ENCODE measurements at places on chromosomes 7 and 10.

DNA sequence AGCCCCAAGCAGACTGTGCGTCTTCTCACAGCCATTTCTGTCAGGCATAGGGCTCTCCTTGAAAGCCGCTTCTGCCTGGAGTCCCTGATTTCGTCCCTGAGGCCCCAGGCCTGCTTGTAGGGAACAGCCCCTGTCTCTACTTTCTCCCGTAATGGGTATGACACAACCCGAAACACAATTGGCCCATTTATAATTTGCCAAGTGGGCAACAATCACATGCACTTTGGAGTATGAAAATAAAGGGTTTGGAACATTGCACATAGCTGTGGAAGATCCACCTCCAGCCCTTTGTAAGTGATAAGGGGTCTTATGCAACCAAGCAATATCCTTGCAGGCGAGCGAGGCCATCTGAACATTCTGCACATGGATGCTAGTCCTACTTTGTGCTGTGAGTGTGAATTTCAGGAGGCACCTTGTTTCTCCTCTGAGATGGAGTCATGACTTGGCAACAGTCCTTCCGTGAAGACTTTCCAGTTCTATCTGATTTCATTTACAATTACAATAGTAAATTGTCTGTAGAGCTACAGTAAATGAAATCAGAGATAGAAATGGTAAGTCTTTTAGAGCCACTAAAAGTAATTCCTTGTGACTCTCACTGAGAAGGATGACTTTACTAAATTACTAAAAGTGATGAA lies 141.5 kb downstream of the CUBN start:
- no peak for DNase-seq

DNA sequence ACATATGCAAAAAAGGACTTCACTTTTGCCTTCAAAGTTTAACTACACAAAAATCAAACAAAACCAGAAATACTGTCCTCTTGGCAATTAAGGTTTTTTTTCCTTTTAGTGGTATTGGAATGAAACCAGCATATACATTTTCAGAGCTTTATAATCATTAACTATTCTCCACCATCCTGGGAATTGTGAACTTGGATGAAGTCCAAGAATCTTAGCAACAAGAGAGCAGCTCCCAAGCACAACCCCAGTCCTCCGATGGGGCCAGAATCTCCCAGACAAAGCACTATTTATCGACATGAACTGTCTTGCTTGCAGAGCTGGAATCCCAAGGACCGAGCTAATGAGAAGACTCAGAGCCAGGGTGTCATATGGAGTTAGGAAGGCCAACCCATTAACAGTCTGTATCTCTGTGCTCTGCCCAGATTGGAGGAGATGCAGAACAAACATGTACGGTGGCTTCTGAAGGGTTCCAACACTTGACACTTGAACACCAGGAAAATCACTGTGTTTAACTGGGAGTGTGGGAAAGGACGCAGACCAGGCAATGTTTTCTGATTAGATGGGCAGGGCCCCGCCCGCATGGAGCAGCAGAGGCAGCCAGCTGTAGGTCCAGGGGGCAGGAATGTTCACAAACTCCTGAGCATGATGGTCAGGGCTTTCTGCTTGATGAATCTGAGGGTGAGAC lies 35.5 kb downstream of the PPP1R3C start:
- DNase-seq = no peak

DNA sequence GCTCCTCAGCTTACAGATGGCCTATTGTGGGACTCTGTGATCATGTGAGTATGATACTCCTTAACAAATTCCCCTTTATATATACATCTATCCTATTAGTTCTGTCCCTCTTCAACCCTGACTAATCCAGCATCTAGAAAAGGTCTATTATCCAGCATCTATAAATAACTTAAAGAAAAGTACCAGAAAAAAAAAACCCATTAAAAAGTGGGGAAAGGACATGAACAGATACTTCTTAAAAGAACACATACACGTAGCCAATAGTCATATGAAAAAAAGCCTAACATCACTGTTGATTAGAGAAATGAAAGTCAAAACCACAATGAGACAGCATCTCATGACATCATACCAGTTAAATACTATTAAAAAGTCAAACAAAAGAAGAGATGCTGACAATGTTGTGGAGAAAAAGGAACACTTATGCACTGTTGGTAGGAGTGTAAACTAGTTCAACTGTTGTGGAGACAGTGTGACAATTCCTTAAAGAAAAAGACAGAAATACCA lies 549.5 kb upstream of the GRM3 start:
- no peak for DNase-seq

GRCh38 chr7:33722383-33723101 lies 182.8 kb upstream of the BMPER start:
- no peak for DNase-seq

DNA sequence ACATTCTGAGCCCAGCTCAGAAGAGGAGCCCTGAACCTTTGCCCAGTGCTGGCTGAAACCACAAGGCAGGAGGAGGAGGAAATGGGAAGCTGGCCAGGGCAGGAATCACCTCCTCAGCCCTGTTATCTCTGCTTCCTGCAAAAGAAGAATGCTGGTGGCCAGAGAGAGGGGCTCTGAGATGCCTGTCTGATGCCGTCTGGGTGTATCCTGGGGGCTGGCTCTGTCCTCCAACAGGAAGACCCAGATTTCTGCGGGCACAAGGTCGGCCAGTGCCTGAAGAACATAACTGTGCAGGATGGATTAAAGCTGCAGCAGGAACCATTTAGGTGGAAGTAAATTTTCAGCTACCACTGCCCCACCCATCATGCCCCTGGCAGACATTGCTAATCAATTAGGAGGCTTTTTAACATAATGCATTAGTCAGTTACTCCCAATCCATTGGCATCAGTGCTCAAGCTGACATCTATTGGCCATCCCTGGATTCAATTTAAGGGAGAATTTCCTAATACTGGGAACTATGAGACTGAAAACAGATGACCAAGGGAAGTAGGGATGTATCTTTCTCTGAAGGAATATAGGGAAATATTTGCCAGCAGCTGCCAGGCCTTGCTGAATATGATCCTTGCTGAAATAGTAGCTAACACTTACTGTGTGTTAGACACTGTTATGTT lies 67.7 kb downstream of the COL13A1 start:
- no peak for DNase-seq

DNA sequence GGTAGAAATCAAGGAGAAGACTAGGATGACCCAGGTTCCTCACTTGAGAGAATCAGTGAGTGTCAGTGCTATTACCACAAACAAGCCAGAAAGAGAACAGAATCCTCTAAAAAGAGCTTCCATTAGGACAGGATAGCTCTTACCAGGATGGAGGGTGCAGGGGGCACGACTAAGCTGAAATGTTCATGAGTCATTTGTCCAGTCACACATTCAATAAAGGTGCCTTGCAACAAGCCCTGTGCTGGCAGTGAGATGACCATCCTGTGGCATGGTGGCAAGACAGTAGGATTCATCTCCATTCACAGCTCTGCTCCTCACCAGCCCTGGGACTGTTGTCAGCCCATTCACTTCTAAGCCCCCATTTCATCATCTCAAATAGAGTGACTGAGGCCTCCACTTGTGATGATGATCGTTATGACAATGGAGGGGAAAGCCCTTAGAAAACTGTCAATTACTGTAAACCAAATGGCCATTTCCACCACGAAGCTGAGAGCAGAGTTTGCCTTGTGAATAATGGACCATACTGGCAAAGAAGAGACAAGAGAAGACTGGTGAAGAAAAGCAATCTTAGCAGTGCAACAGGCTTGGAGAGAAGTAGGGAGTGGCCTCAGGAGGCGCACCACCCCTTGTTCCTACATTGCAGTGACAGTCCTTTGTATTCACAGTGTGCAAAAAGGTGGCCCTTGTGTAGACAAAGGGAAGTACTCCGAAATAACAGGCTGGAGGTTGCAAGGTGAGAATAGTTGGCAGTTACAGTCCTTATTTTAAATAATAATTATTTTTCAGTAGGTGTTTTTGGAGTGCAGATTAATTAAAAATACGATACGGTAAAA lies 9.0 kb upstream of the WIPF3 start:
- DNase-seq = no peak

- DNase-seq = no peak
Observed at GRCh38 chr7:17444151-17444550, 145.7 kb downstream of the AHR start.

GRCh38 chr7:81075150-81075549 lies 156.3 kb upstream of the SEMA3C start:
- no peak for DNase-seq

- DNase-seq = no peak
Observed at GRCh38 chr10:127878475-127879055, 14.2 kb downstream of the CLRN3 start.

GRCh38 chr7:81704595-81704994 lies 65.3 kb downstream of the HGF start:
- no peak for DNase-seq

DNA sequence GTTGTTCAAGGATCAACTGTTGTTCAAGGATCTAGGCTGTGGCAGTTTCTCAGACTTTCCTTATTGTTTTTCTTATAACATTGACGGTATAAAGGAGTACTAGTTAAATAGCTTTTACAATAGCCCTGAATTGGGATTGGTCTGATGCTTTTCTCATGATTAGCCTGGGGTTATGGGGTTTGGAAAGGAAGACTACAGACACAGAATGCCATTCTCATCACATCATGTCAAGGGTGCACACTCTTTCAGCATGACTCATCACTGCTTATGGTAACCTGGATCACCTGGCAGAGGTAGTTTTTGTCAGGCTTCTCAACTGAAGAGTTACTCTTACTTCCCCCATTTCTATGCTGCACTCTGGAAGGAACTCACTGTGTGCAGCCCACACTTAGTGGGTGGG lies 194.2 kb upstream of the NPSR1 start:
- peak; percentile 39 for DNase-seq

GRCh38 chr10:11125004-11125403 lies 107.3 kb downstream of the CELF2 start:
- no peak for DNase-seq

GRCh38 chr7:9600974-9601373 lies 1167.6 kb downstream of the NXPH1 start:
- peak; percentile 3 for DNase-seq

DNA sequence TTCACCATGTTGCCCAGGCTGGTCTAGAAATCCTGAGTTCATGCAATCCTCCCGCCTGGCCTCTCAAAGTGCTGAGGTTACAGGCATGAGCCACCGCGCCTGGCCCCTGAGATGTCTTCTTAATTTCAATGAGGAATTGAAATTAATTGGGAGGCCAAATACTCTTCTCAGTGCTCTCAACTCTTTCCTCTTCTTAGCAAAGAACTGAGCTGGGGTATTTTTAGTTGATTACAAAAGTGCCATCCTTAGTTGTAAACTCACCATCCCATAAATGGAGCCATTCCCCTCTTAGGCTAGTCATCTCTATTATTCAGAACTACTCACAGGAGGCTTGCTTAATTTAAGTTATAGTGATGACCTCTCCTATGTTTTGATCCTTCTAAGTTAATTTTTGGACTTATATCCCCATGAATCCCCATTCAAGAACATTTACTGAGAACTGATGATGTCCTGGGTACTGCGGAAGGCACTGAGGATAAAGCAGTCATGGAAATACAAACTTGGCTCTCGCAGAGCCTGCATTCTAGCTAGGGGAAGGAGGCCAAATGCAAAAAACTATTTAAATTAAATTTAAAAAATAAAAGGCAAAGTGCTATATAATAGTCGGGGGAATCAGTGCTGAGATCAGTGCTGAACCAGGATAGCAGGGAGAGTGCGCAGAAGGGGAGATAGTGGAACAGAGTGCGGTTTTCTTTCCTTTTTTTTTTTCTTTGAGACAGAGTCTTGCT lies 145.3 kb downstream of the SFMBT2 start:
- no peak for DNase-seq

- no peak for DNase-seq
Observed at GRCh38 chr10:76657337-76658012, 980.1 kb downstream of the KCNMA1 start.

- DNase-seq = no peak
Observed at GRCh38 chr10:62726638-62727037, 77.9 kb upstream of the ADO start.

DNA sequence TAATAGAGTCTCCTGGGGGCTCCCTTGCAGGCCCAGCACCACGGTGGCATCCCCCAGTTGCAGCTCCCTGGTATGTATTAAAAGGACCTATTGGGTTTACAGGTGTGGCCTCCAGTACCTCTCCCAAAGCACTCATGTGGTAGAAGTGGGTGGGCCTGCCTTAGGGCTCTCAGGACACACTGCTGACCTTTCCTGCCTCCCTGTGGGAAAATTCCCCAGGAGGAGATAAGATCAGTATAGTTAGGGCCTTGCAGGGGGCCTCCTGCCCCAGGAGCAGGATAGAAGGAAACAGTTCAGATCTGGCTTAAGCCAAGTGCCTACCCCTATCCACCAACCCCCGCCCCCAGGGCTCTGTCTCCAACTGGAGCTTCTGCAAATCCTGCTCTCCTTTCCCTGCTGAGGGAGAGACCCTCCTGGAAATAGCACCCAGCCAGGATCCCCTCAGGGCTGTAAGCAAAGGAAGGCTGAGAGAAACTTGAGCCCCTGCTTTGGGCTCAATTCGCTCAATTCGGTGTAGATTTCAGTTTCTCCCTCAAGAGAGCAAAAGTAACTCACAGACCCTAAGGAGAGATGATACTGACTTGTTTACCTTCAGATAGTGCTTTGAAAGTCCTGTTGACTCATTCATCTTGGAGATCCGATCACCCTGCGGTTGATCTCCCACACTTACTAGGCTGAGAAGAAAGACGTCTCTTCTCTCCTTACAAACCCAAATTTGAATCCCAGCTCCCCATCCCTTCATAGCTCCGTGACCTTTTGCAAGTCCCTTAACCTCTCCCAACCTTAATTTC lies 130.6 kb downstream of the WDR11 start:
- DNase-seq = peak; percentile 30

GRCh38 chr7:87339373-87339897 lies 6.0 kb upstream of the CROT start:
- no peak for DNase-seq

GRCh38 chr10:93193906-93194305 lies 120.2 kb downstream of the CYP26A1 start:
- no peak for DNase-seq

- no peak for DNase-seq
Observed at GRCh38 chr10:94052866-94053791, 59.4 kb downstream of the PLCE1 start.

DNA sequence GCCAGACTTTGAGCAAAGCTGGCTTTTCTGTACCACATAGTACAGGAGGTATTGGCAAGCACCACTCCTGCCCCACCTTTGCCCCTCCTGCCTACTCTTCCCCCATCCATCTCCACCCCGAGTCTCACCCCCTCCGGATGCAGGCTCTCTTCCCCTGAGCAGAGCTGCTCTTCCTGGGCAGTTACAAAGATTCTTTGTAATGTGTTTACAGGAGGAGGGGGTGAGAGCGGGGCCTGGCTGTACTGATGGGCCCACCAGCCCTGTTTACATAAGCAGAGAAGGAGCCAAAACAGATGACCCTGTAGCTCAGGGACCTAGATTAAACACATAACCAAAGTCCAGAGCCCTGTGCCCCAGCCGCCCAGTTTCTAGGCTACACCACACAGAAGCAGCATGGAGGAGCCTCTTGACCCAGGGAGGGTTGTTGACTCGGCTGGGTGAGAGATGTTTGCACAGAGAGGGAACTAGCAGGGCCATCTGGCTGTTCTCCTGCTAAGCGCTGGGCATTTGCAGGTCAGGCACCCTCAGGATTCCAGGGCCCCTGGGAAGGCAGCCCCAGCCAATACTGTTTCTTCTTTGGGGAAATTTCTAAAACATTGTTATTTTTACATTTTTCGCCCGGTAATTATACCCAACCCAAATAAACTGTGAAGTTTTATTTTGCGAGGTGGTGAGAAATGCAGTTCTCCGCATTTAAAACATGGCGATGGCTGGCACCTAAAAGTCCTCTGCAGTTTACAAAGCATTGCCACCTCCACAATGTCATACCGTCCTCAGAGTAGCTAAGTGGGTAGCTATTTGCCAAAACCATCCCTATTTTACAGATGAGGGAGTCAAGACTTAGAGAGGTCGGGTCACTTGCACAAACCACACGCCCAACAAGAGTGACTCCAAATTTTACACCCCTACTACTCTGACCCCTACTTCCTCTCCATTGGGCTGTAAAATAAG lies 11.4 kb upstream of the ZKSCAN1 start:
- peak; percentile 36 for DNase-seq

Data from NT2/D1 (cell line).